Activated naive CD8-positive, alpha-beta T cell treated with anti-CD3 and anti-CD28 coated beads, Interleukin-2, amount 50 U/mL, for 16 hours (primary cell): ENCODE measurements at places on chromosomes 6 and 20.

- DNase-seq = no peak
Observed at GRCh38 chr20:35023624-35024023, 68.0 kb downstream of the MYH7B start.

DNA sequence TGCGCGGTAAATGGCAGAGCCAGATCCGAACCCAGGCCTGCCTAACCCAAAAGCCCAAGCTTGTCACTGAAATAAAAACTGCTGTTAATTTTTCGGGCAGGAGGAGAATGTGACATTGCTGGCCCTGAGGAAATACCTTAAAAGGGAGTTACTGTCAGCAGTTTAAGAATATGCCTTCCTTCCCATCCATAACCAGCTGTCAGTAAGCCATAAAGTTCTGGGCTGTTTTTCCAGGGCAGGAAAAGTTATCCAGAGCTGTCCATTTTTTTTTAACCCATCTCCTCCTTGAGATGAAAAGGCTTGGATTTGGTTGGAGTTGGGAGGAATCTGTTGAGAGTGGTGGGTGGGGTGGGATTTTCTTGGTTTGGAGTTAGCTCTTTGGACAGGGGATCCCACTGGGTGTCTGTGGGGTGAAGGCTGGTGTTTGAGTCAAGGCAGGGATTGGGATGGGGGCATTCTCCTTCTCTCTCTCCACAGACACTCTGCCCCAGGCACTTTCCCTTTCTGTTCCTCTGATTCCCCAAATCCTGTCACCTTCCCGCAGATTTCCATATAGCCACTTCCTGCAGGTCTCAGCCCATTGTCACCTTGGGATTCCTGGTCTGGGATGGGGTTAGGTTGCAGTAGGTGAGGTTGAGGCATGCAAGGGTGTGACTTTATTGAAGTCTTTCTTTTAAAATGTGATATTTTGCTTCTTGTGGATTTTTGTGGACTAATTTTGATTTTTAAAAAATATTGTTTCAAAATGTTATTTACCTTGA lies 4.3 kb upstream of the KCNG1 start:
- DNase-seq = no peak

- DNase-seq = no peak
Observed at GRCh38 chr6:80468398-80468797, 361.9 kb downstream of the BCKDHB start.

DNA sequence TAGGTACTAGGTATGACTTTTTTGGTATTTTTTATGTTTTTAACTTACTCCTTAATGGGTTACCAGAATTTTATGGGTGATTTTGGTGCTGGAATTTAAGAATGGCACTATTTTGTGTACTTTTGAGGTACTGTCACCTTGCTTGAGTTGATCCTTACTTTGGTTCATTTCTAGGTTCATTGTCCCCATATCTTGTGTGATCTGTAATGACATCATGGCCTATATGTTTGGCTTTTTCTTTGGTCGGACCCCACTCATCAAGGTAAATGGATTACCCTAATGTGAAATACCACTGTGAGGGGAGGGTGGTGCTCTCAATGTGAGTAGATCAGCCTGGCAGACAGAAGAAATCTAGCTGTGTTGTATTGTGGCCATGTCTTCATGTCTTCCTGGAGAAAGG lies 57.9 kb downstream of the CDS2 start:
- no peak for DNase-seq

DNA sequence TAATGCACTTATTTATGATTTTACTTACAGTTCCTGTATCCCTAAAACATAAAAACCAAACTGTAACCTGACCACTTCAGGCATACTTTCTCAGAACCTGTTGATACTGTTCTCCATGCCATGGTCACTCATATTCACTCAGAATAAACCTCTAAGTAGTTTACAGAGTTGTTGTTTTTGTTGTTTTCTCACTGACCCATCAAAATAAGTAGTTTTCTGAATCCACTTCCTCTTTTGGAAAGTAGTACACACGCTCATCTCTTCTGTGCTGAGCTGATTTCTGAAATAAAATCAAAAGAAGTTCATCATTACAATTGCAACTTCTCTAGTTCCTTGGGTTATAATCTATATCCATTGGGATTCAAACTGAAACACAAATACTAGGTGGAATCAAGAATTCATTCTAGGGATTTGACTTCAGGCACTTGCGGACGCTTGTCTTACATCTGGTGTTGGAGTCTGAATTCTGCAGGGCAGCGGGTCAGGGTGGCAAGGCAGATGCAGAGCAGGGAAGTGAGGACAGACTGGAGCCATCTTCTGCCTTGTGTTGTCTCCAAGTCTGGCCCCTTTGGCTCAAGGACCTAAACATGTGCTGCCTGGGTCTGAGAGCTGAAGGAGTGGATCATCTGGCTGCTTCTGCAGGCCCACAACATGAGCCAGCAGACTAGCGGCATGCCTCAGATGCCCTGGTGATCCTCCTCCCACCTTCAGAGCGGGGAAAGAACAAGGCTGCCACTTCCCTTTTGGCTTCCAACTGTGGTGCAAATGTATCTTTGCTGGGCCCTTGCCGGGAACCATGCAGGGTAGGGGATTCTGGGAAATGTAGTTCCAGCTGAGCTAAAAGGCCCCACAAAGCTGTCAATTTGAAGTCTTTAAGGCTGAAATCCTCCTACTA lies 167.9 kb upstream of the MYLIP start:
- DNase-seq = no peak

DNA sequence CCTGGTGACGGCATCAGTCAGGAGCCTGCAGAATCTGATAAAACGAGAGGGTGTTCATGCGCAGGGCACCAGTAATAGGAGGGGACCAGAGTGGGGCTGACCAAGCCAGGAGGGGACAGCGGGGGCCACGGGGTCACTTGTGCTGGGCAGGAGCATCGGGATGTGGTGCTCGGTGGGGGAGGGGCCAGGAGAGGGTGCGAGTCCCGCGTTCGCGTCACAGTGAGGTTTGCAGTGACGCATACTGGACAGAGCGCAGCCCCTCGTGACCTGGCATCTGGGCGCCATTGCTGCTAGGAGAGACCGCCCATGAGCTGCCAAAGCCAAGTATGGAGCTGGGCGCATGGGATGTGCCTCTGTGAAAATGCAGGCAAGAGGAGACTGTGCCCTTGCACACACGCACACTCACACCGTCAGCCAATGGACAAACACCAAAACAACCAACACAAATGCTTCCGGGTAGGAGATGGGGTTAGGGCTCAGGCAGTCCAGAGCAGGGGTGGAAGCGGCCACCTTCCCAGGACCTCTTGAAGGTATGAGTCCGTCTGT lies 13.9 kb upstream of the MTG2 start:
- no peak for DNase-seq

DNA sequence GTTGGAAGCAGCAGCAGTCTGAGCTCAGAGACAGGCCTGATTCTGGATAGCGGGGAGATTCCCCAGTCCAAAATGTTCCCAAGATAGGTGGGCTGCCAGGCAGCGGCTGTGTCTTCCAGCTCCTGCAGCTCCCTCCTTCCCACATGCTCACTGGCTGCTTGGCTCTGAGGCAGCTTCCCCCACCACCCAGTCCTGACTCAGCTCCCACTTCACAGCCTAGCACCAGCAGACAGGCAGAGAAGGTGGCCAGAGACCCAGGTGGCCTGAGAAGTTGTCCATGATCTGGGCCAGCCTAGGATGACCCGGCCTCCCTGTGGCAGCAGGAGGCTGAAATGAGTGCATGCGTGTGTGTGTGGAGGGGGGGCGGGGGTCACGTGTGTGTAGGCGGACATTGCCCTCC lies 94.9 kb downstream of the MDGA1 start:
- DNase-seq = no peak

GRCh38 chr6:152948150-152948768 lies 34.6 kb downstream of the FBXO5 start:
- no peak for DNase-seq

GRCh38 chr6:98156580-98156979 lies 677.8 kb upstream of the POU3F2 start:
- no peak for DNase-seq

DNA sequence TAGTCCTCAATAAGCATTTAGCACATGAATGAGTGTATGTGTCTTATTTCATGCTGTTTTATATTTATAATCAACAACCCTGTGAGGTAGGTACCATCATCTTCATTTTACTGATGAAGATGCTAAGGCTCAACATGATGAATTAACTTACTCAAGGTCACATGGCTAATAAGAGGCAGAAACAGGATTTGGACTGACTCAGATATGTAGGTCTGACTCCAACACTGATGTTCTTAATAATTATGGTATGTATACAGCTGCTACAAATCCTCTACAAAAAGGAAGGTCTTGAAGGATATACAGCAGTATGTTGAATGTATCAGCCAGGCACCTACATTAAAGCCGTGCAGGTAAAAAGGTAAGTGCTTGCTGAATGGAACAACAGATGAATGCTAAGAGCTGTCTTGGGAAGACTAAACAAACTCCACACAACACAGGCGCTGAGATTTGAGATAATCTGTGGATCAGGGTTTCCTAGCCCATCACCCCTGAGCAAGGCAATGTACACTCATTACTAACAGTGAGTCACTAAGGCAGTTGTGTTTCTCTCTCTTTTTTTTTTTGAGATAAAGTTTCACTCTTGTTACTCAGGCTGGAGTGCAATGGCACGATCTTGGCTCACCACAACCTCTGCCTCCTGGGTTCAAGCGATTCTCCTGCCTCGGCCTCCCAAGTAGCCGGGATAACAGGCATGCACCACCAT lies 31.9 kb downstream of the TTI1 start:
- no peak for DNase-seq

DNA sequence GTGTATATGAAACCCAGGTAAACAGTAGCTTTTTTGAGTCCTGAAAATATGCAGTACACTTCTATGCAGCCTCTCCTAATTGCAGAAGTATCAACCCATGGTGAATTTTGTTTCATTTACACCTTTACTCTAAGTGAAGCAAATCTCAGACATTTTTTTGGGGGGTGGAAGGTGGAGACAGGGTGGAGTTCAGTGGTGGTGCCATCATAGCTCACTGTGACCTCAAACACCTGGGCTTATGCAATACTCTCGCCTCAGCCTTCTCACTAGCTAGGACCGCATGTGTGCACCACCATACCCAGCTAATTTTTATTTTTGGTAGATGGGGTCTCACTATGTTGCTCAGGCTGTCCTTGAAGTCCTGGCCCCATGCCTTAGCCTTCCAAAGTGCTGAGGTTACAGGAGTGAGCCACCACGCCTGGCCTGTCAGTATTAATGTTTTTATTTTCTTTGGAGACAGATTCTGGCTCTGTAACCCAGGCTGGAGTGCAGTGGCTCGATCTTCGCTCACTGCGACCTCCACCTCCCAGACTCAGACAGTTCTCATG lies 80.3 kb downstream of the JARID2 start:
- no peak for DNase-seq

GRCh38 chr20:36848078-36848660 lies 27.8 kb upstream of the TLDC2 start:
- no peak for DNase-seq

- no peak for DNase-seq
Observed at GRCh38 chr6:148737806-148738205, 9.0 kb upstream of the UST start.

GRCh38 chr6:164108869-164109769 lies 694.6 kb downstream of the QKI start:
- DNase-seq = no peak

DNA sequence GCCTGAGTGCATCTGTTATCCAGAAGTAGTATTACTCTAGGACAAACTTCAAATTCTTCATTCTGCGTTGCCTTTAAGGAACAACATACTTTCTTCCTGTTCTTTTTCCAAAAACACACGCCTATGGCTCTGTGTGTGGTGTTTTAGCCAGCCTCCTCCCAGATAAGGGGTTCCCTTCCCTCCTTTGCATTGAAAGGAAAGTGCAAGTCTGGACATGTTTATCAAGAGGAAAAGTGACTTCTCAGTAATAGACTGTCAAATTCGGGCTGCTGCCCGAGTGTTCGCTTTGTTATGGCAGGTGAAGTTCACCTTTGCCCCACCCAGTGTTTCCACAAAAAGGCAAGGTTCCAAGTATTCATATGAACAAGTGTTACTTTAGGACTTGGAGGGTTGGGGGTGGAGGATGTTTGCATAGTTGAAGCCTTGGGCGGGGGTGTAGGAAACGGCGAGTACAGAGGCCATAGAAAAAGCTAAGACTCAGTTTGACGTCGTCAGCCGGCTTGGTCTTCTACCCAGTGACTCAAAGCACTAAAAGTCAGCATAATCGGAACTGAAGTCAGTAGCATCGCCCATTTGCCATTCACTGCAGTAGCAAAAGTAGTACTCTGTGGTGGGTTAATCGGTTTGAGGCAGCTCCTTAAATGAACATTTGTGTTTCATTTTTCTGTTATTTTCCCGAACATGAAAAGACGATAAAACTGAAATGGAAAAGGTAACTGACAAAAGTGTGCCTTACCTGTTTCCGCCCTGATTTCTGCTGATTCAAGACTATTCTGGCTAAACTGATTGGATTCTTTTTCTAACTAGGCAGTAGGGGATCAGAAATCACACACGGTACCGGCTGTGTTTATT lies 12.5 kb downstream of the PRDM1 start:
- DNase-seq = peak; percentile 51

DNA sequence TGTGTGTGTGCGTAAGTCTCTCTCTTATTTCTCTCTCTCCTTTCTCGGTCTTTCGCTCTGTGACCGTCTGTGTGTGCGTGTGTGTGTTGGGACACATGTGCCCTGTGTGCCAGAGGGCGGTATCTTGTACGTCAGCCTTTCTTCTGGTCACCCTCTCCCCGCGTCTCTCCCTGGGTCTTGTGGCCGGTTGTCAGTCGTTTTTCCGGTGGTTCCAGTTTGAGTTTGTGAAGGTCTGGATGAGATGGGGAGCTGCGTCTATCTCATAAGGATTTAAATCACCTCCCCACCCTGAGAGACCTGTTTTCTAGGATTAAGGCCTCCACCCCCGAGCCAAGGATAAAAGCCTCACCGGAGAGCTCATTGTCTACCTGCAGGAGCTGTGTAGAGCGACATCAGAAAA lies 295.5 kb upstream of the ZNF337 start:
- no peak for DNase-seq

DNA sequence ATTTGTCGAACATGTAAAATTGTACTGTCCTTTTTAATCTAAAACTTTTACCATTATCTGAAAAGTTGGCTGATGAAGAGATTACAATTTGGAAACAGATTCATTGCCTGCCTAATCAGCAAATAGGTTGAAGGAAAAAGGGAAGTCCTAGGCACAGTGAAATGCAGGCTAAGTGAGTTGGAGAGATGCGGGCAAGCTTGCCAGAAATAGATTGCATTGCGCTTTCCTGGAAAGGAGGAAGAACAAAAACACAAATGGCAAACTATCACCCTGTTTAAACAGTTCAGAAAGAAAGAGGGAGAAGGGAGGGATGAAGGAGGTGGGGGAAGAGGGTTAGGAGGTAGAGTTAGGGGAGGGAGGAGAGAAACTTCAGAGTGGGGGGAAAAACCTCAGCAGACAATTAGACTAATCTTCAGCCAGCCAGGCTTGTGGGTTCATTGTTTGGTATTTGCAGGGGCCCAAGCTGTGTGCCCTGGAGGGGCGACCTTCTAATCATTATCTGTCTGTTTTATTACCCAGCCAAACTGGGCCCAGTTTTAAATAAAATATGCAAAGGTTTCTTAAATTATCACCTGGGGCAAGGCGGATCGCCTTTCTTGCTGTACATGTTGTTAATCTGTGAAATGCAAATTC lies 465.2 kb downstream of the TFAP2B start:
- no peak for DNase-seq

- no peak for DNase-seq
Observed at GRCh38 chr6:122323361-122323760, 76.1 kb upstream of the HSF2 start.

GRCh38 chr6:84356907-84357306 lies 129.5 kb upstream of the CEP162 start:
- DNase-seq = no peak
